ENCODE measurements at places on chromosomes 7 and 10.
A peak's percentile ranks its signal among the peaks of the same experiment; 100 is the strongest.

DNA sequence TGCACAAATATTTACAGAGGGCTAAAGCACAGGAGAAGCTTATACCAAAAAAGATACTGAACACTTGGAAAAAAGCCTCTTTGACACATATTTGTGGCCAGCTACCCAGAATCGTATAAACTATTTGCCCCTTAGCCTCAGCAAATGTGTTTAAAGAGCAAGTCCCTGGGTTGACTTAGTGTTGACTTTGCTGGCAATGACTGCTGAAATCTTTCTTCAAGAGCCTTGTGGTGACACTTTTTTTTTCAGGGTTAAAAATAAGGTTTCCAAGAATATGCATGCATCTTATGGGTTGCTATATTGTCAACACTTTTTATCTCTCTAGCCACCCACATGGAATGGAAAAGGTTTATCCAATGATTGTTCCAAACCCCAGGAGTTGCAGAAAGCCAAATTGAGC lies 14.9 kb upstream of the PLEKHS1 start:
- DNase-seq = no peak

DNA sequence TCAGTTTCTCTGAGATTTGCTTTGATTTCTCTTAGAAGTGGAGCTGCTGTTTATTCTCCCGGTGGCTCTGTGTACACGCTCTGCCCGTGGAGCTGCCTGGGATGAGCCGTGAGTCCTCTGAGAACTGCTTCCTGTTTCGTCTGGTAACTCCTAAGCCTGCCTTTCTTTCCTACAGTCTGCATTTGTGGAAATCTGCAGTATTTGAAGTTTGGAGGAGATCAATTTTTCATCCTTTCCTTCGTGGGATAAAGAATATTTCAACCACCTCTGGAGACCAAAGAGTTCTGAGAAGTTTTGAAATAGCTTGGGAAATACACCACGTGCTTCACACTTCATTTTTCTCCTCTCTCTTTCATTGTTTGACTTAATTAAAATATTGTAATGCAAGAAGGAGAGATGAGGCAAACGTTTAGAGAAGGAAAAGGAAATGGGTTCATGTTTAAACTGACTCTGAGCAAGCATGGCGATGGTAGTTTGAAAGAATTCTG lies 311.9 kb downstream of the LRMDA start:
- DNase-seq = no peak

DNA sequence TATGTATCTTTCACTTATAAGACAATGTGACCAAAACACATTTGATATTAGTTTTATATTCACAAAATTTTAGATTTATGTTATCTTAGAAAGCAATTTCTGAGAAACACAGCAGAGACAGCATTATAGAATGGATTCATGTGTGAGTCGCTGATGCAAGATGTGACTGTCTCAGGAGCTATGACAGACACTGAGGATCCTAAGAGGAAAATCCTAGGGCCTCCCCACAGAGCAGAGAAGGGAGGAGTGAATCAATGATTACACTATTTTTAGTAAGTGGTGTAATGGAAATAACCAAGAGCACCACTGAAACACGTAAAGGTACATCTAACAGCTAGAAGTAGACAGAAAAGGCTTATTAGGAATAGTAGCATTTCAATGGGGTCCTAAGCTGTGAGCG lies 204.0 kb upstream of the PTN start:
- DNase-seq = no peak

DNA sequence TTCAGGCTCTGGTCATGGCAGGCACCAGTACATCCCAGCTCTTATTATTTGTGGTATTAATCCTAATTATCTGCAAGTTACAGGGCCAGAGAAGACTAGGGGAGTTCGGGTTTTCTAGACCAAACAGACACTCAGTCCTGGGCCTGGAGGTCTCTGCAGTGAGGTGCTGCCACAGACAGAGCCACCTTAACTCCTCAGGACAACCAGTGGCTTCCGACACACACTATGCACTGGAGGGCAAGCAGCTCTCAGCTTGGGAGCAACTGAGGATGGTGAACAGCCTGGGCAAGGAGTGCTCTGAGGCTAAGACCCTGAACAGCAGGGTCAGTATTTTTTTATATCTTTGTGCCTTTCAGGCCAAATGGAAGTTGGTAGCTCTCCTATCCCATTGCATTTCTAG lies 19.0 kb downstream of the ACTA2 start:
- no peak for DNase-seq

- DNase-seq = no peak
Measured at GRCh38 chr7:107130487-107131220, 38.1 kb upstream of the HBP1 start.

DNA sequence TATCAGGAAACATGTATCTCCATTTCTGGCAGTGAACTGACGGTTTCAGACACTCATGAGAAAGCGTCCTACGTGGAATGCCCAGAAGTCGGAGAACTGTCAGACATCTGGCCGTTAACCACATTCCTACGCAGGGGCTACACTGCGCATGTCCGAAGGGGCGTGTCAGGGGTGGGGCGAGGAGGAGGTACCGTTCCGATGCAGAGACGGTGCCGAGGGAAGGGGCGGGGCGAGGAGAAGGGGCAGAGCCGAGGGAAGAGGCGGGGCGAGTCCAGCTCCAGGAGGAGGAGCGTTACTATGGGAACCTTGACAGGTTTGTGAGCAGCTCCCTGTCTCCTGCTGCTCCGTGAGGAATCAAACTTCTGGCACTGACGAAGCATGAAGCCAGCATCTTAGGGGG lies 366.9 kb upstream of the NUPR2 start:
- no peak for DNase-seq

- DNase-seq = no peak
Measured at GRCh38 chr10:70990681-70991080, 102.3 kb upstream of the PCBD1 start.

GRCh38 chr7:24395512-24395911 lies 111.5 kb downstream of the NPY start:
- DNase-seq = no peak

DNA sequence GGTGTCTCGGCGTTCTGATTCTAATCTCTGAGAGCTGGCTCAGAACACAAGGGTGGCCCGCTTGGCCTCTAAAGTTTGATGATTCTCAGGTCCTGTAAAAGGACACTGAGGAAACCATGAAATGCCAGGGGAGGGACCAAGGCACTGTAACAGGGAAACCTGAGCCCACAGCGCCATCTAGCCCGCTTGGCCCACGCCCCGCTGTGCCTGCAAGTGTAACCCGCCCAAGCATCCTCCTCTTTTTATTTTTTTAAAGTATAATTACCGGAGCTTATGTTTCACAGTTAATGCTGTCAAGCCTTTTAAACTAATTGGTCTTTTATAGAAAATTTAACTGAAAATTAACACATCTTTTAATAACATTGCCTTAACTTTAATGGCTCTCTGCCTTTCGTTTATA lies 734.7 kb downstream of the KCNMA1 start:
- DNase-seq = no peak

GRCh38 chr7:155993420-155994278 lies 181.4 kb upstream of the SHH start:
- DNase-seq = no peak

DNA sequence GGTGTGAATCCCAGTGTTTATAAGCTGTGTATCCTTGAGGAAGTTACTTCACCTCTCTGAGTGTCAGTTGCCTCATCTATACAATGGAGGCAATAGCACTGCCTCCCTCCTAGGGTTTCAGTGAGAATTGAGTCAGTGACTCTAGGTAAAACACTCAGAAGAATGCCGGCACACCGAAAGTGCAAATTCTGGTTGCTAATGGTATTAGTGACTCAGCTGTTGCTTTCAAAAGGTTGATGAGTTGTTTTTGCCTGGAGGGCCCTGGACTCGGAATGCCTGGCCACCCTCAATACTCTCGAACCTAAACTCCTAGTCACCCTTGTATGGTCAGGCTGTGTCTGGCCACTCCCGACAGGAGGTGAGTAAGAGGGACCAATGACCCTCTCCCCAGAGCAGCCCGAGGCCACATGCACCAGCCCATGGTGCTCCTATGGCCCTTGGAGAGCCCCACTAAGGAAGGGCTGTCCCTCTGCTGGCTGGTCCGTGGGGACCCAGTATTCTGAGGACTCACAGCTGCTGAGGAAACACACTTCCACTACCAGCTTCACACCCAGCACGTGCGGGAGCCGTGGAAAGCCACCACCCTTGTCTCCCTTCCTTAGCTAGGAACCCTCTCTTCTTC lies 60.2 kb downstream of the CALML3 start:
- DNase-seq = peak; percentile 52

- DNase-seq = no peak
Measured at GRCh38 chr10:4982764-4983226, 19.6 kb downstream of the AKR1C1 start.

DNA sequence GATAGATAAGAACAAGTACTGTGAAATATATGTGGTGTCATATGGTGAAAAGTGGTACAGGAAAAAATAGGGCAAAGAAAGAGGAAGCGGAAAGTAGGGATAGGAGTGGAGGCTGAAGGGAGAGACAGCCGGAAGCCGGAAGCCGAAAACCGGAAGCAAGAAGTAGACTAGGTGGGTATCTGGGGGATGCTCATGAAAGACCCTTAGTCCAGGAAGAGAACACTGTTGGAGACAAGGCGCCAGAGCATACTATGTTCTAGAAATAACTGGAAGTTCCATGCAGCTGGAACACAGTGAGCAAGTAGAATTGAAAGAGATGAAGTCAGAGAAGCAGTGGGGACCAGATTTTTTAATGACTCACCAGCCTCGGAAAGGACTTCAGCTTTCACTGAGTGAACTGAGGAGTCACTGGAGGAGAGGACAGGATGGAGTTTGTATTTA lies 22.5 kb downstream of the ST8SIA6 start:
- DNase-seq = no peak

Measured in fibroblast of skin of left biceps (primary cell).